ENCODE measurements at places on chromosomes 3 and 15.

- DNase-seq: no peak
Measured at GRCh38 chr15:89575656-89576416, 567 bp downstream of the TICRR start.

- DNase-seq: no peak
Measured at GRCh38 chr3:81463781-81464180, 297.7 kb downstream of the GBE1 start.

GRCh38 chr15:73368301-73369136, at the start of gene HCN4:
Gene HCN4 (minus strand): TSS chr15:73368958. CDS start chr15:73368270, 688 bp downstream.
- no peak for DNase-seq

GRCh38 chr15:47742742-47743141, 25.4 kb downstream of the SEMA6D start:
- DNase-seq: no peak

DNA sequence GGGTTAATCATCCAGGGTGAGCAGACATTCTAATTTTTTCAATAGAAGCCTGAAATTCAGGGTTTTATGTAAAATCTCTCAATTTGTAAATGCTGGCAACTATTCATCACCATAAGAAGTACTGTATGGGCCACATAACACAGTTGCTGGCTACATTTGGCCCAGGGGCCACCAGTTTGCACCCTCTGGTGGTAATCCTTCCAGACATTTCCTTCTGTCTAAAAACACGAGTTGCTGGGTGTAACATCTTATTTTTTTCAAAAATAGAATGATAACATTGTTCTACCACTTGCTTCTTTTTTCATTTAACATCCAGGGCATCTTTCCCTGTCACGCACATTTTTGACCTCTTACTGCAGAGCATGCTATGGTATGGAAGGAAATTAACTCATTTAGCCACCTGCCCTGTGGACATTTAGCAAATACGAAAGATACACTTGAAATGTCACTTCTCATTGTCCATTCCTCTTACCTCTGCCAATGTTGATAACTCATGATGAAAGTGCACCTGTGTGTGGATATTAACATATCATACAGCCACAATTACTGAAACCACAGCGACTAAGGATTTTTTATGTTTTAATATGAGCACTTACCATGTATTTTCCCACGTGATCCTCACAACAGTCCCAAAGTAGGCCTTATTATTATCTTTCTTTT, 117.5 kb upstream of the ARHGEF3 start:
- no peak for DNase-seq

DNA sequence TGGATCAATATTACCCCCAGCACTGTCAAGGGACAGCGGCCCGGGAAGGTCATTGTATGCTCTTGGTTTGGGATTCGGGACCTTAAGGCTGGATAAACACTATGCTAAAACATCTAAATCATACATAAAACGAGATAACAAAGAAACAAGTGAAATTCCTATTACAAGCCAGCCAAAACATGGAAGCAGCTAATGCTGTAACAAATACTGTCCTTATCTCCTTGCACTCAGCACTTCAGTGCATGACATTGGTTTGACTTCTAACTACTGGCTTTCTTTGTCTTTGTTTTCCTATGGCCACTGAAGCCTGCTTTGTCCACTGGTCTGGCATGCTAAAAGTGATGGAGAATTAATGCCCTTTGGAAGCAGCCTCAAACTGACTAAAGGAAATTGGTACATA, 516.4 kb upstream of the DPH6 start:
- no peak for DNase-seq

- DNase-seq: no peak
Measured at GRCh38 chr3:184691397-184692231, 20.2 kb downstream of the MAGEF1 start.

- no peak for DNase-seq
Measured at GRCh38 chr3:36600404-36600803, 163.9 kb downstream of the DCLK3 start.

DNA sequence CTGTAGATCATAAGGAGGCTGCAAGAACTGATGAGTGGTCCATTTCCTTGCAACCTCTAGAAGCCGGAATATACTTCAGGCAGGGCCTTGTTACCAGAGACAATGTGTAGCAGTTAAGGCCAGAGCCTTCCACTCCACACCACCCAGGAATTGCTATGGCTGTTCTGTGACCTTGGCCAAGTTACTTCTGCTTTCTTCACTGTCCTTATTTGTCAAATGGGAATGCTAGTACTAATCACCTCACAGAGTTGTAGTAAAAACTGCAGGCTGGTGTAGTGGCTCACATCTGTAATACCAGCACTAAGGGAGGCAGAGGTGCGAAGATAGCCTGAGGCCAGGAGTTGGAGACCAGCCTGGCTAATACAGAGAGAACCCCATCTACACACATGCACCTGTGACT, 28.7 kb upstream of the RPN1 start:
- DNase-seq: no peak

DNA sequence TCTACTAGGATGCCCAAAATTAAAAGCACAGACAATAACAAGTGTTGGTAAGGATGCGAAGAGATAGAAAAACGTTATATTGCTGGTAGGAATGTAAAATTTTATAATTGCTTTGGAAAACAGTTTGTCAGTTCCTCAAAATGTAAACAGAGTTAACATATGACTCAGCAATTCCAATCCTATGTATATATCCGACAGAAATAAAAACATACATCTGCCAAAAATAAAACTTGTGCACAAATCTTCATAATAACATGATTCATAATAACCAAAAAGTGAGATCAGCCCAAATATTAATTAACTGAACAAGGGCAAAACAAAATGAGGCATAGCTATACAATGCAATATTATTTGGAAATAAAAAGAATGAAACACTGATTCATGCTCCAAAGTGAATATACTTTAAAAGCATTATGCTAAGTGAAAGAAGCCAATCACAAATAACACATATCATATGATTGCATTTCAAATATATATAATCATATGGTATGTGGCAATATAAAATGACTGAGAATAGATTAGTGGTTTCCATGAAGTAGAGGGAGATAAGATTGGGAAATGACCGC, 609.3 kb downstream of the IGSF11 start:
- no peak for DNase-seq

DNA sequence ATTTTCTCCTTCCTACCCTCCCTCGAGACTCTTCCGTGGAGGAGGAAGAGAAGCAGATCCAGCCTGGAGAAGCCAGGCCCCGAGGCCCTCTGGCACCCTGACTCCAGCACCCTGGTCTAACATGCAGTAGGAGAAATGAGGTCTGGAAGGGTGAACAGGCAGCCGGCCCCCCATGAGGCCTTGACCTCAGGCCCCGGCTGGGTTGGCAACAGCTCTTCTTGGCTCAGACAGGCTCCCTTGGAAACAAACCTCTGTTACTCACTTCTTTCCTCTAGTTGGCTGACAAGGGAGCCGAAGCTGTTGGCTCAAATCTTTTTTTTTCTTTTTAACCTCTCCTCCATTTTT, 73.4 kb downstream of the CPN2 start:
- DNase-seq: no peak

GRCh38 chr3:157333551-157333991, 103.1 kb upstream of the PTX3 start:
- DNase-seq: no peak

- DNase-seq: no peak
Measured at GRCh38 chr3:31962801-31963205, 18.3 kb downstream of the OSBPL10 start.

- DNase-seq: no peak
Measured at GRCh38 chr3:107206945-107207344, 170.3 kb upstream of the CCDC54 start.

Measured in T follicular helper cell (primary cell).